ENCODE measurements at places on chromosomes 4 and X.

DNA sequence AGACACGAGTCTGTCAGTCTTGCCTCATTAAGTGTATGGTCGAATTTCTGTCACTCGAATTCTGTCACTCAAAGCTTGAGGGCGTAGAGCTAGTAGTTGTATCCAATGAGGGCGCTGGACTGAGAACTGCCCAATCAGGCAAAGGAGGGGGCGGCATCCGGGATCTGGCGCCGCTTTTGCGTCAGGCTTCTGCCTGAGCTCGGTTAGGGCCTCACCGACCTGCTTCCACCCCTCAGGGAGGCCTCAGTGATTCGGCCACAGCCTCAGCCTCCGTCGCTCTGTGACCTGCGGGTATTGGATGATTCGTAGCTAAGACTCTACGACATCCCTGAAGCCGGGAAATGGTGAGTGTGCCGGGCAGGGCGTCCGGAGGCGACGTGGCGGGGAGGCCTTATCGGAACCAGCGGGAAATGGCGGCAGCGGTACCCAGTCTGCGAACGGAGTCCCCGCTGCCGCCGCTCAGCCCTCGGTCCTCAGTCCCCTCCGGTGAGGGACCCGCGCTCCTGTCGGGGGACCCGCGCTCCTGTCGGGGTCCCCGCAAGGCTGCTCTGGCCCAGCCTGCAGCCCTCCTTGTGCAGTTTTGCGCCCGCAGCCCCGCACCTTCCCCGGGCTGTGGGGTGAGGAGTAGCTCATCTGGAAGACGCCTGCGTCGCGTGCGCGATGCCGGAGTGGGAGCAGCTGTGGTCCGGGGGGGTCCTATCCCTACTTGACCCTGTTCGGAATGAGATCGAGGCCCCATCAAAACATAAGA is 88.3 kb downstream of the ZNF718 start:
- DNase-seq = peak; percentile 15

DNA sequence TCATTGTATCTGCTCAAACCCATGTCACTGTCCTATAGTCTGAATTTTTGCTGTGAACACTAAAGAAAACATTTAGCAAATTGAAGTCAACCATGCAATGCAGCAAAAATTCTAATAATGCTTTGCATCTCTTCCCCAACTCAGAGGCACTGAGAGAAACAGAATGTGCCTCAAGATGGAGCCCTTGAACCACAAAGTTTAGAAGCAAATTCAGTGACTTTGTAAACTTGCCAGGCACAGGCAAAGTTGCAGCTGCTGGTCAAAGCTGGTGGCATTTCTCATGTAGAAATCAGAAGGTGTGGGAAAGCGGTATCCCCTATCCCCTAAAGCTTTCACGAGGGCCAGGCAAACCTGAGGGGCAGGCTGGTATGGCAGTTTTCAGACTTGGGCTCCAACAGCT is 121.7 kb upstream of the DIPK2B start:
- DNase-seq = no peak

DNA sequence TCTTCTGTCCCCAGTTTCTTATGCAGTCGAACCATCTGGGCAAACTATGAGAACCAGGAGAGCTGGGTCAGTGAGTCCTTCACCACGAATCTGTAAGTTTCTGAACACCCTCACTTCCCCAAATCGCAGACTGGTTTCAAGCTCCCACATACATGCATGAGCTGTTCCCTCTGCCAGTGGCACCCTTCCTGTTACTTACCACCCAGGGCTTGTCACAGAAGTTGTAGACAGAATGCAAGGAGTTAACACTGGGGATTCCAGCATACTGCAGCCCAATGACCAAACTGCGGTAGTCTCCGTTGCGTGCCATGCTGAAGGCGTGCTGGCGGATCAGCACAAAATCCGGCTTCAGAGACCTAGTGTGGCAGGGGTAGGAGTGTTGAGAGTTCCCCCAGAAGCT is 14.6 kb downstream of the SYN1 start:
- DNase-seq = no peak

GRCh38 chrX:4935846-4936245 is 1222.4 kb upstream of the PRKX start:
- DNase-seq = peak; percentile 47

- no peak for DNase-seq
Measured at GRCh38 chr4:6493658-6494304, 21.4 kb upstream of the PPP2R2C start.

DNA sequence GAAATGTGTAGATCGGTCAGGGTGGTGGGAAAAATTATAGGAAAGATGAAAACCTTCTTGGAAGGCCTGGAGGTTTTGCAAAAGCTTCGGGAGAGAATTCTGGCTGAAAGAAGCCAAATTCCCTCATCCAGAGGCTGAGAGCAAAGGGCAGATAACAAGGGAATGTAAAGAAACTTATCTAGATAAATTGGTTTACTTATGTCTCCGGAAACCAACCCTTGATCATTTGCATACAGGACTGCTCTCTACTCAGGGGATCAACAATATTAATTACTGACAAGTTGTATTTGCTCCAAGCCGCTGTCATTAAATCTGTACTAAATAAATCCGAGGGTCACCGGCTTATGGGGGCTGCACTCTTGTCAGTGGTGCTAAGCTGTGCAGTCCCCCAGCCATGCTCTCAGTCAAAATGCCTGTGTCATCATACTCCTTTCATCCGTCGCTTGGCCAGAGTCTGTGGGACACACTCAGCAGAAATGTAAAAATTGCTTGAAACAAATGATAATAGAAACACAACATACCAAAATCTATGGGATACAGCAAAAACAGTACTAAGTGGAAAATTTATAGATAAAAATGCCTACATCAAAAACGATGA is 715.7 kb downstream of the KCTD8 start:
- DNase-seq = no peak

DNA sequence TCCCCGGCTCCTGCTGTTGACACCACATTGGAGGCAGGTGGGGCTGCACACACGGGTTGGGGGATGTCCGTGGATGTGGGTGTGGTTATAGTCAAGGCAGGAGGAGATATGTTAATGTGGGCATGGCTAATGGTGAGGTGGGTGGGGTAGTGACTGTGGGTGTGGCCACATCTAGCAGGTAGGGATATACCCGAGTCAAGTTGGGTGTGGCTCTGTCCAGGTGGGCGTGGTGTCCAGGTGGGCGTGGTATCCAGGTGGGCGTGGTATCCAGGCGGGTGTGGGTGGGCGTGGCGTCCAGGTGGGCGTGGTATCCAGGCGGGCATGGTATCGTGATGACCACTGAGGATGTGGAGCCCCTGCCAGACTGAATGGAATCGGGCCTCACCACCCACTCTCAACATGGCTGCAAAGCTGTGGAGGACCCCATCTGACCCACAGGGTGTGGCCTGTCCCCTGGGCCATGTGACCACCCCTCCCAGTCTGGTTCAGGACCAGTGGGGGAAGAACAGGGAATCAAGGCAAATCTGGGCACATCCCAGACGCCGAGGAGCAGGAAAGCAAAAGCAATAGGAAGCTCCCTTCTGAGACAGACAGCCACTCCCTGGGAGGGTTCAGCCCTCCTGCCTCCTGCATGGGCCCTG is 21.0 kb downstream of the MAN2B2 start:
- no peak for DNase-seq

DNA sequence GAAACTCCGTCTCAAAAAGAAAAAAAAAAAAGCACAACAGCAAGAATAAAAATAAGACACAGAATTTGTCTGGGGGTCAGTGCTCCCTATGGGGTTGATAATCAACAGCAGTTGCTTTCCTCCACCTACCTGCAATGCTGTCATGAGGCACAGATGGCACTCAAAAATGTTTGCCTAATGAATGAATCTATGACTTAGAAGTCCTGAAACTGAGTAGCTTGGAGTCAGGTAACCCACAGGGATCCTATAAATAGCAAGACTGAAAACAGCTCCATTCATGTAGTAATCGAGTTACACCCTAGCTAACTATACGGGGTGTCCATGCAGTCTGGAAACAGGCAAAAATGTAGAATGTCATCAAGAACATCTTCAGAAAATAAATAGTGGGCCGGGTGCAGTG is 19.8 kb upstream of the DDX3X start:
- DNase-seq = no peak

- DNase-seq = no peak
Measured at GRCh38 chr4:121784401-121784800, 16.7 kb upstream of the EXOSC9 start.

DNA sequence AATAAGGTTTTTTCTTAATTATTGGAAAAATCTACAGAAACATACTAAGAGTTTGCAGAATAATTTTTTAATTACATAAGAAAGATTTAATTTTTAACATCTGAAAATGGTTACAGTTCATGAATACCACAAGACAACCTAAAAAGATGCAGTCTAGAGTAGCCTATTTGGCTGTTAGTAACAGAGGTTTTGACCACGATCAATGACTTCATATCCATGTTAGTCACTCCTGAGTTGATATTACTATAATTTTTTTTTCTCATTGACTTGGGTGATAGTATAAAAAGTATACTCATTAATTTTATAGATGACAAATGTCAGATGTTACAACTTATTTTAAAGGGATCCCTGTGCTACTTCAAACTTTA is 272.5 kb downstream of the DCTD start:
- no peak for DNase-seq

DNA sequence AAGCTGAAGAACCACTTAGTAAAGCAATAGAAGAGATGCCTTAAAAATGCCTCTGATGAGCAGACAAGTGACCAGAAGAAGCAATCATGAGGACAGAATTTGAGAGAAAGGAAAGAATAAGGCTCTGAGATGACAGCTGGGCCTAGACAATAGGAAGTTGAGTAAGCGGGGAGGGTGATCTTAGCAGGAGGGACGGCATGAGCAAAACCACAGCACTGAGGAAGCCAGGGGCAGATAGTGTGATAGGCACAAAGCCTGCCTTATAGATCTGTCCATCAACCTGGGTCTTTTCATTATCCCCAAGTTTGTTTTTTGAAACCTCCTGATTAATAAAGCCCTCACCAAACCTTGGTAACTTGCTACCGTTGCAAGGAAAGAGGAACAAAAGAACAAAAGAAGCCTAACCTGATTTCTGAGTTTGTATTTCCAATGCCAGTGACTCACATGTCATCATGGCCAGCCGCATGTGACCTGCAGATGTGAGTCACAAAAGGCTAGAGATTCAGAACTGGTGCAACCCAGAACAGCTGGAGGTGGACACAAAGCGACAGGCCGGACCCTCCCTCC is 55.7 kb upstream of the PPARGC1A start:
- DNase-seq = peak; percentile 40

- no peak for DNase-seq
Measured at GRCh38 chrX:51931566-51932150, 38.2 kb downstream of the MAGED1 start.

DNA sequence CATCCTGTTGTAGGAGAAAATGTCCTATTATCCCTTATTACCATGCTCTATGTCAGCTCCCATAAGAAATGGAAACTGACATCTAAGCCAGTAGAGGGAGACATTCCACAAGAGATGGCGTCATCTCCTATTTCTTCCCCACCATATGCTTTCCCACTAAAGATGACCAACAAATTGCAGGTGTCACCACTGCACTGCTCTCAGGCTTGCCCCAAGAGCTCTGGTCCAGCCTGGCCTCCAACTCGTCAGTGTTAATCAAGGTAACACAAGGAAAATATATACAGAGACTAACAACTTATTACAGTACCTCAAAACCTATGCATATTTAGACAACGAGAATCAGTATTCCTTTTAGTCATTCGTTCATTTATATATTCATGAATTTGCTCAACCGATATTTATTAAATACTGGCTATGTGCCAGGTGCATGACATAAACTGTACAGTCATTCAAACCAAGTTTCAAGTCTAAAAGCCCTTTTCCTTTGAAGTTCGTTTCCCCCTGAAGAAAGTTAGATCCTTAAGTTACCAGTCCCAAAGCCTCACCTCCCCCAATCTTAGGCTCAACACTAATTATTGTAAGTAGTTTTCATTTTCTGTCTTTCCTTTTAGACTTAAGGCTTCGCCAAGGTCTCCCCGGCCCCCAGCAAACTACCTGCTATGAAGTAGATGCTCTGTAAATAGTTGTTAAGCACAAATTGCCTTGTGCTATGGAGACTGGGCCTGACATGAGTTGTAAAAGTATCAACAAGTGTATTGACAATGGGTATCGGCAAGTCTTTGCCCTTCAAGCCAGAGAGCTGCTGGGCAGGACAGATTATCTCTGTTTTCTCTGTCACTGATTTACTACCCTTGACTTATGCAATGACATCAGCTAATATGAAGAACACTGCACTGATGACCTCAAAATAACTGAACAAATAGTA is 3.1 kb upstream of the FGB start:
- DNase-seq = no peak

DNA sequence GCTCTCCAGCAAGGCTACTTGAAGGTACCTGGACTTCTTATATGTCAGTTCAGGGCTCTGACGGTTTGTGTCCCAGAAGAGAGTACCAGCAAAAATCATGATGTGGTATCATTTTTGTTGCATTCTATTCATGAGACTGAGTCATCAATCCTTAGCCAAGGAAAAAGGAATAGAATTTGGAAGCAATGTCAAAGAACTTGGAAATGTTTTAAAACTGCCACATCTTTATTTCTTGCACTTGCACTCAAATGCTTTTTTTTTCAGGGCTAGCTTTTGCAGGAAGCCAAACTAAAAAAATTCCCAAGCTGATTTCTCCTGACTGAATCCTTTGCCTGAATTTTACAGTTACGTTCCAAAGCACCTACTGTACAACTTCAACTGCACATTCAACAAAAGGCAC is 112.4 kb downstream of the NPFFR2 start:
- DNase-seq = no peak

DNA sequence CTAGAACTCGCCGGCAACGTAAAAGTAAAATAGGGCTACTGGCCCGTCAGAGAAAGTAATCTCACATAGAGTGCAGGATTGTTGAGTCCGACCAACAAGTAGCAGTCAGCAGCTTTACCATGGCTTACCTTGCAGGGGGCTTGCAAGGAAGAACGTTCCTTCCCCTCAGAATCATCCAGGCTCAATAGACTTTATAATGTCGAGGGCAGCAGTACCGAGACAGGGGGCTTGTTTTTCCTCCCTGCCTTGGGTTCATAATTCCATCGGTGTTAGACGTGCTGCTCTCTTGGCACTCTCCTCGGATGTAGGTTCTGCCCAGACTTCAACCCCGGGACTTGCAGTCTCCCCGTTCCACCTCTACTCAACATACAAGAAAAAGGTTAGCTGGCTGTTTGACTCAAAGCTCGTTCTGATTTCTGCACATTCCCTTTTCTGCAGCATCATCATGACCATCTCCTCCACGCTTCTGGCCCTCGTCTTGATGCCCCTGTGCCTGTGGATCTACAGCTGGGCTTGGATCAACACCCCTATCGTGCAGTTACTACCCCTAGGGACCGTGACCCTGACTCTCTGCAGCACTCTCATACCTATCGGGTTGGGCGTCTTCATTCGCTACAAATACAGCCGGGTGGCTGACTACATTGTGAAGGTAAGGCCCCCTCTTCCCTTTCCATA is 1.5 kb downstream of the SLC10A4 start:
- DNase-seq = no peak

GRCh38 chr4:119206178-119206577 is 6.3 kb upstream of the USP53 start:
- DNase-seq = no peak

GRCh38 chr4:5267408-5267807 is 216.1 kb downstream of the STK32B start:
- DNase-seq = no peak

DNA sequence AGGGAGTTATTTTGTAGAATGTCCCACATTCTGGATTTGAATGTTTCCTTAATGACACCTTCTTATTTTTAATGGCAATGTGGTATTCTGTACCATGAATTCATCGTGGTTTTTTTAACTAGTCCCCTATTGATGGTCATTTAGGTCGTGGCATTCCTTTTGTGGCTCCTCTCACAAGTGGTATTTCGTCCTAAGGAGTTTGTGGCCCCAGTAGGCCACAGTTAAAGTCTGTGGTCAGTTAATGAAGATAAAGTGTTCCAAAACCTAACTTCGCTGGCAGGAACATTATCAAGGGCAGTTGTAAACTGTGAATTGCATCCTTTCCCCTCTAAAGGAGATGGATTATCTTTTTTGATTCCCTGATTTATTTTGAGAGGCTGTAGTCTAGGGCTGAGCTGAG is 133.2 kb downstream of the TMEM164 start:
- no peak for DNase-seq
